ENCODE measurements at places on chromosomes 2 and 18. TPM values are rescaled to one million over a fixed set of nuclear protein-coding genes. Genes with fewer than 3 reads are reported as not detected.

The TXNDC2 gene
- not detected for total RNA-seq

The NYAP2 gene
- not detected for total RNA-seq

The DSG1 gene
- total RNA-seq: not detected

The GALNT5 gene
- total RNA-seq: 59.5 TPM

The SP100 gene
- 157 TPM for total RNA-seq

The UBE2F gene
- 57.9 TPM for total RNA-seq

The CROCC2 gene
- total RNA-seq: under 0.01 TPM

The WIPF1 gene
- 40.9 TPM for total RNA-seq

The SCN2A gene
- total RNA-seq: 1.0 TPM

The TBC1D8 gene
- total RNA-seq: 13.6 TPM

The TGFA gene
- 0.91 TPM for total RNA-seq

The HSBP1L1 gene
- total RNA-seq: 9.8 TPM

The C1QL2 gene
- total RNA-seq: not detected

The CTLA4 gene
- total RNA-seq: not detected

The PSMD1 gene
- 130 TPM for total RNA-seq

The PXDN gene
- 347 TPM for total RNA-seq

The CRIM1 gene
- 531 TPM for total RNA-seq

The SLC8A1 gene
- 139 TPM for total RNA-seq

The TM4SF20 gene
- not detected for total RNA-seq

The CD8A gene
- total RNA-seq: not detected

The LIPG gene
- 0.32 TPM for total RNA-seq

The SERPINB7 gene
- 0.11 TPM for total RNA-seq

Measured in articular chondrocyte of knee joint (primary cell).